ENCODE measurements at places on chromosomes 12 and 14.

- DNase-seq: no peak
These were observed 39.4 kb downstream of the MVK start for GRCh38 chr12:109612975-109613502.

GRCh38 chr12:9240776-9241175 is 32.6 kb upstream of the PZP start:
- no peak for DNase-seq

DNA sequence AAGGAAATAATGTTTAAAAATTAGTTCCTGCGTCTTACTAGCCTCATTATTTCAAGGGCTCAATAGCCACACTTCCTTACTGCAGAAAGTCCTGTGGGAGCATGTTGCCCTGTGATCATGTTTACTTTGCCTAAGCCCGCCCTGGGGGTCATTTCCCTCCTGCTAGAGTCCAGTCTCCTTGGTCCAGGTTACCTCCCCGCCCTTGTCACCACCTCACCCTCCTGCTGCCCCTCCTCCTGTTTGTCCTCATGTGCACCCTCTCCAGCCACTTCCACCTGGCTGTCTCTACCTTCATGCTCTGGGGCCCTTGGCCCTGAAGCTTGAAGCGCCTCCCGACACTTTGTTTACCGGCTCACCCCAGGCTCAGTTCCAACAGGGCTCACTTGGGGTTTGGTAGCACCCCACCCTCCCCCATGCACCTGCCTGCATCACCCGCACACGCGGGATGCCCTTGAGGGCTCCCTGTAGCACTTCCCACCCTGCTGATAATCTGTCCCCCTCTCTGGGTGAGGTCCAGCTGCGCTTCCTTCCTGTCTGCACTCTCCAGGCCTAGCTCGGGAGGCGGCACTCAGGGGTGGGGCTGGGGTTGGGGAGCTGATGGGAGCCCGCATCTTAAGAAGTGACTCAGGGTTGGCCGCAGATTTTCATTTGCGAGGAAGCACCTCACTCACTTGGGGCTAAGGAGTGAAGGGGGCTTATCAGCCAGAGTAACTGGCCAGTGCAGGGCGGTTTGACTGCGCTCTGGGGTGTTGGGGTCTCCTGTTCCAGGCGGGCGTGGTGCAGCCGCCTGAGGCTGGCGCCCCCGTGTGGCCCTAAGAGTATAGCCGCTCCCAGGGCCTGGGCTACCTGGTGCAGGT is 40.1 kb downstream of the SMIM41 start:
- DNase-seq: peak; percentile 24

DNA sequence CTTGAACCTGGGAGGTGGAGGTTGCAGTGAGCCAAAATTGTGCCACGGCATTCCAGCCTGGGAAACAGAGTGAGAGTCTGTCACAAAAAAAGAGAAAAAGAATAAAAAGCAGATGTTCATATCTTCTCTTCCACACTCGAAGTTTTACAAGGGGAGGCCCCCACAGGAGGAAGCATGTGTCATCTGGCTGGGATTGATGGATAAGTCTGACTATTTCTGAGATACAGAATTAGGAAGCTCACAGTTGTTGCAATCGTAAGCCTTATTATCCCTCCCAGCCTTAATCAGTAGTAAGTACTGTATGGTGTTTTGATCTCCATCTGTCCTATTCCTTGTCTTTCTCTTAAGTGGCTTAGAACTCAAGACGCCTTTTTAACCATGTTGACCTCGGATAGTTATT is 31.9 kb upstream of the RASSF8 start:
- no peak for DNase-seq

DNA sequence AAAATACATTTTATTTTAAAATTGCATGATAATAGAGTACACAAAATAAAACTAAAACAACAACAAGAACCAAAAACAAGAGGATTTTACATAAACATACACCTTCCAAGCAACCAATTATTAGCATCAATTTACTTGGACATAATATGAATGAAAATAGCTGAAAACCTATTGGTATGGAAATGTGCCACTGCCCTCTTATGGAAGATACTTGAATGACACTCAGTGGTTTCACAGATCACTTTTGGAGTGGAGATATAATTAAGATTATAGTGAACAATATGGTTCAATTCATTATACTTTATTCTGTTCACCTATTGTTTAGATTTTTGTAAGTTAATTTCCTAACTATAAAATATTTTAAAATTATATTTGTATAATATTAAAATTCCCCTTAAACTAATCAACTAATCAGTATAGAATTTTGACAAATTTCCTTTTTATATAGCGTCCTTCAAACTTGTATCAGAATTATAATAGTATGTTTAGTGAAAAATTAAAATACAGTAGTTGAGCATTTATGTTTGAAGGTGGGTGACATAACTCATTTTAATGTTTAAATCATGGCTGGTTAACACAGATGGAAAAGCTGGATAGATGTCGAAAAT is 70.1 kb downstream of the SLC6A15 start:
- DNase-seq: peak; percentile 11

- DNase-seq: no peak
These were observed 25.9 kb downstream of the CD9 start for GRCh38 chr12:6226002-6226678.

DNA sequence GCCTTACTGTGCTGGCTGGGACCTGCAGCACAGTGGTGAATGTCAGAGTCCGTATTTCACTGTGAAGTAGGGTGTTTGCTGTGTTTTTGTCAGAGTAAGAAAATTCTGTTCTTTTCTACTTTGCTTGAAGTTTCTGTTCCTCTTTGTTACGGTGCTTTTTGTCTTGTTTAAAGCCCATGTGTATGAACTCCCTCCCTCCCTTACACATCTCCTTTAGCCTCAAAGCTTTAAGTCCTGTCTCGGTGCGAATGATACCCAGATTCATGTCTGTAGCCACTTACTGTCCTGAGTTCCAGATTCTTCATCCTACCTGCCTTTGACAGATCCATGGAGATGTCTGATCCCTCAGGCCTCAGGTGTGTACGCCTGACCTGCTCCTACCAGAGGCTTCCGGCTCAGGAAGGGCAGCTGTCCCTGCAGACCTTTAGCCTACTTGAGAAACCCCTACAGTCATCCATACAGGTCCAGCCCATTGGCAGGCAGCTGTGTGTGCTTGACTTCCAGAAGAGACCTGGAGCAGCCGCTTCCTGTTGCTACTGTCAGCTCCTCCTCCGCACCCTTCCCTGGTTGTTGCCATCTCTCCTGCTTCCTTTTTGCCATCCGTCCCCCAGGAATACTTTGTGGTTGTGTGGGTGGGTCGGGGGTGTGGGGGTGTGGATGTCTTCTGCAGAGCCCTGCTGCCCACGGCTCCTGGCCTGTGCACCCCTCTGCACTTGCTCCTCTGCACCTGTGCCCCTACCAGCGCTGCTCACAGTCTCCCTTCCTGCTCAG is 72.9 kb downstream of the DDX51 start:
- DNase-seq: no peak

GRCh38 chr12:14927267-14927666 is 11.1 kb downstream of the ERP27 start:
- DNase-seq: no peak

- DNase-seq: no peak
These were observed 254.4 kb upstream of the CCDC196 start for GRCh38 chr14:66231820-66232219.

DNA sequence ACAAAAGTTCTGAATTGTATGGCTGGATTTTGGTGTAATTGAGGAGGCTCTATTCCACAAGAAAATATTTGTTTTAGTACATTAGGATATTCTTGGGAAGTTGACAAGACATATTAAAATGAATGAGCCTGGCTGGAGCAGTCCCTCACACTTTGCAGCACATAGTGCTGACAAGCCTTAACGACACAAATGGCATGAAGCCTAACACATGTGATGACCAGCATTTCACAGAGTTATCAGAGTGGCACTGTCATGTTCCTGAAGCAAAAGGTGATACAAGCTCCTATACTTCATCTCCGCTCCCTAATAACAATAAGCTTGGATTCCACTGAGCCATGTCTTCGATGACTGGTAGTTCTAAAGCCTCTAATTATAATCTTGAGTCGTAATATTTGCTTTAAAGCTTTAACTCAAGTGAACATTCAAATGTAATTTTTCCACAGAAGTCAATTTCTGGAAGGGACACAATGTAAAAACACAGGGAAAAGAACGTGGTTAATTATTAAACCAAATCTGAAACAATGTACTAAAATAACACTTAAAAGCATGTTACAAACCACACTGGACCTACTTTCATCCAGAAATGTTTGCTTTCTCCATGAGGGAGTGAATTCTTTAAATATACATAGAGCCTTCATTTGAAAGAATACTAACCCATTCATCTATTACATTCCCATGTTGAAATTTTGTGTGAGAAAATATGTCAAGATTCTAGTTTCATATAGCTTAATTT is 49.6 kb downstream of the GRIP1 start:
- DNase-seq: no peak

- no peak for DNase-seq
These were observed 36.5 kb downstream of the LRIG3 start for GRCh38 chr12:58883576-58884334.

DNA sequence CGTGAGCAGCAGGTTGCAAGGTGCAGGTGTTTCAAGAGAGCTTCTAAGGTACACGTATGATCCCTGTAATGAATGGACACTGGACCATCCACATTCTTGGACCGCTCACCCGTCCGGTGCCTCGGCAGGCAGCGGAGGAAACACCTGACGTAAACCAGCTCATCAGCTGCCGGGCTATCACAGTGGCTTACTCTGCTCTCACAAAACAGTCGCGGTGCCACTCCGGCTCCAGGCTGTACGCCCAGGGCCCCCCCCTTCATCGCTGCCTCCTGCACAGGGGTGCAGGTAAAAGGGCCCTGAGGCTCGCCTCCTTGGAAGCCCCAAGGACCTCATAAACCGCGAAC is 436 bp downstream of the VPS33A start:
- no peak for DNase-seq

- no peak for DNase-seq
These were observed 73.6 kb downstream of the HECTD4 start for GRCh38 chr12:112308652-112309051.

DNA sequence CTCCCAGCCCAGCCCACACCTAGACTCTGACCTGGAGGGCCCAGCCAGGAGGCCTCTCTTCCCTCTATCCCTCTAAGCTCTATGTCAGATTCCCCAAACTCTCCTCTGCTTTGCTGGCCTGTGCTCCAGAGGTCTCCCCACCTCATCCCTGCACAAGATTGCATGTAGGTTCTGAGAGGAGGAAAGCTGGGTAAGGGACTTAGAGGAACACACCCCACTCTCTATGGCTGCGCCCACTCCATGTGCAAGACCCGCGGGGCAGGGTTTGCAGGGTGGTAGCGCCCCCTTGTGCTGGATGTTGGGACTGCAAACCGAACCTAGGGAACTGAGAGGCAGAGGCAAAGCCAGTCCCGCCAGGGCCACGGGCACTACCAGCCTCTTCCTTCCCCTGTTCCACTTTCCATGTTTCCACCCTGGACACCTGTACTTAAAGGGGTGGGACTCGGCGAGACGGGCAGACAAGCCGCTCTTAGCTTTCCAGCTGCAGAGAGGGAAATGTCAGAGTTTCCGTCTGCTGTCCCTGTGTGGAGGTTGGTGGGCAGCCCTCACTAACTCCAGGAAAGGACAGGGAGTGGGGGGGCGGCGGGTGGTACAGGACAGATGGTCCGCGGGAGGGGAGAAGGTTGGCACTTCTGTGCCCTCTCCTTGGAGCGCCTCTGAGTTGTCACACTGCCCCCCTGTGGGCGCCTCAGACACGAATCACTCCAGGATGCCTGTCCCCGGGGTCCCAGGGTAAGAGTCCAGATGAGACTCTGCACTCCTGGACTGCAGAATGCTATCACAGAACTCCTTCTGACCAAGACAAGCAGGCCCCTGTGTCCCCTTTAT is 16.8 kb downstream of the MMP14 start:
- peak; percentile 80 for DNase-seq

DNA sequence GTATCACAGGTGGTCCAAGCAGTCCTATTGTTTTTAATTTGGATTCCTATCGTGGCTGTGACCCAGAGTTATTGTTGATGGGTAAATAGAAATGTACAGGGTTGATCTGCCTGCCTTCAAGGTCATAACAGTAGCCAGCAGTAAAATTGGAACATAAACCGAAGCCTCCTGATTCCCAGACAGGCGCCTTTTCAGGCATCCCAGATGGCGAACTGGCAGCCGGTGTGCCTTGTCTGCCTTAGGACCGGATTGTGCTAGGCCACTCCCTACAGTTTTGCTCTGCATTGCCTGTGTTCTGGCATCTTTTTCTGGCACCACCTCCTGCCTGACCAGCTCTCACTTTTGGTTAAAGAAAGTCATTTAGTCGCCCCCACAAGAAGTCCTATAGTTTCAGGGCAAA is 22.2 kb downstream of the TMEM117 start:
- no peak for DNase-seq

- DNase-seq: no peak
These were observed at the start of gene CCDC88C for GRCh38 chr14:91417120-91417982. CCDC88C (minus strand) TSS chr14:91417820; CDS start chr14:91417690, 130 bp downstream.

GRCh38 chr12:17304503-17305347 is 698.8 kb upstream of the LMO3 start:
- DNase-seq: no peak

DNA sequence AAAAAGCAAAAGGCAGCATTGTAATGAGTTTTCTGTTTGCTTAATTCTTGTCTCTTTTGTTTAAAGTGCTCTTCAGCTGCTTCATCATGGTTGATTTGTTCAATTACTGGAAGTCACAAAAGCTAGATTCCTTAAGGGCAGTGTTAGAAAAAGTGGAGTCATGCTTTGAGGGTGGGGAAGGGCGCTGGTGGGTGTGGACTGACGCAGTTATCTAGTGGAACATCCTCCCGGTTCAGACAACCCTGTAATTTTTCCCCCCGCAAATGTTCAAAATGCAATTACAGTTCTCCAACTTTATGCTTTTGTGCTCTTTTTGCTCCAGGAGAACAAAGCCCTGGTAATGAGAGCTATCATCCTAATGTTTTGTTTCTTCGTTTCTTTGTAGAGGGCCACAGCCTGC is 2.1 kb downstream of the AKAP6 start:
- DNase-seq: no peak

- DNase-seq: no peak
These were observed 27.5 kb downstream of the SLC25A29 start for GRCh38 chr14:100278702-100279101.

GRCh38 chr12:45416126-45416525 is 200.2 kb downstream of the ANO6 start:
- no peak for DNase-seq

GRCh38 chr12:80269803-80270552 is 170.6 kb downstream of the OTOGL start:
- DNase-seq: peak; percentile 2

GRCh38 chr12:115957686-115958290 is 319.7 kb downstream of the MED13L start:
- DNase-seq: no peak

DNA sequence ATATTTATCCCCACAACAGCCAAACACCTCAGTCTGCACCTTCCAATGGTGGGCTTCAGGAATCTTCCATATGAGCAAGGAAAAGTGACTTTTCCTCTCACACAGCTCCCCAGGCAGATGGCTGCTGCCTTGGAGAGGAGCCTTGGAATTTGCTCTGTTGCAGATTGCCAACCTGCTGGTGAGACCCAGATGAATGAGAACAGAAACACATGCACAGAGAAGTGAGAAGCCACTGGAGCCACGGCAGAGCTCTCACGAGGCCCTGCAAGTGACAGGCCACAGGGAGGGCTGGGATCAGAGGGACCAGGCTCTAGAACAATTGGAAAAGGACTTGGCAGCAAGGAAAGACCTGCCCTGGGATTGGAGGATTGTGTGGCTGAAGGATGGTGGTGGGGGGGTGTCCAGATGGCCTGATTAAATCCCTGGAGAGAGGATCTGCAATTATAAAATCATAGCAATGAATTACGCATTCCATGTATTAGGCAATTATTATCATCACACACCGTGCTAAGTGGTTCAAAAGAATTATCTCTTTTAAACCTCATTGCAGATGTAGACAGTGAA is 84.9 kb upstream of the PWP1 start:
- DNase-seq: no peak
